ENCODE measurements at places on chromosomes 5 and 9.

DNA sequence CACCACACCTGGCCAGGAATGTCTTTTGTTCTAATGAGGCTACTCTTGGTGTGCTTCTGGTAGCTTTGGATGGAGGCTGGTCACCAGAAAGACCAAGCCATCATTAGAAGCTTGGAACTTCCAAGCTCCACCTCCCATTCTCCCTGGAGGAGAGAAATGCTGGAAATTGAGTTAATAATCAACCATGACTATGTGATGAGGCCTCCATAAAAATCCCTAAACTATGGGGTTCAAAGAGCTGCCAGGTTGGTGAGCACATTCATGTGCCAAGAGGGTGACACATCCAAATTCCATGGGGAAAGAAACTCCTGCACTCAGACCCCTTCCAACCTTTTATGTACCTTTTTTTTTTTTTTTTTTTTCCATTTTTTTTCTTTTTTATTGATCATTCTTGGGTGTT lies 105.5 kb upstream of the SPATA31C2 start:
- no peak for DNase-seq

DNA sequence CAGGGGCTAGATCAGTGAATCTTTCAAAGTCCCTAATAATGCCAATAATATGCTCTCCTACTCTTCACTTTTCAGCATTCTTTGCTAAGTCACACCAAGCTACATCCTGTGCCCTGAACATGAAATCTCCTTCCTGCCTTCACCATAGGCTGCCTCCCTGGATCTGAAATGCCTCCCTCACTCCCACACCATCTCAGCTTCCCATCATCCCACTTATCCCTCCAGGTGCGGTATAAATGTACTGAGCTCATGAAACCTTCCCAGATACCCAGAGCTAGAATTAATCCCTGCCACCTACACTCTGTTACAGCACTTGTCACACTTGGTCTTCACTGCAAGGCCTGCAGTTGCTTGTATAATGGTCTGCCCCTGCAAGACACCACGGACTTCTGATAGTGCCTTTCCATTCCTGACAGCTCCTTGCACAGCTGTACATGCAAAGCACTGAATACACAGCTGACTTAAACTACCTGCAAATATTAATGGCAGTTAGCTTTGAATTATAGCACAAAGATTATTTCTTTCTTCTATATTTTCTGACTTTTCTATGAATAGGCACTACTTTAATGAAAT lies 250.4 kb downstream of the EBF1 start:
- no peak for DNase-seq

DNA sequence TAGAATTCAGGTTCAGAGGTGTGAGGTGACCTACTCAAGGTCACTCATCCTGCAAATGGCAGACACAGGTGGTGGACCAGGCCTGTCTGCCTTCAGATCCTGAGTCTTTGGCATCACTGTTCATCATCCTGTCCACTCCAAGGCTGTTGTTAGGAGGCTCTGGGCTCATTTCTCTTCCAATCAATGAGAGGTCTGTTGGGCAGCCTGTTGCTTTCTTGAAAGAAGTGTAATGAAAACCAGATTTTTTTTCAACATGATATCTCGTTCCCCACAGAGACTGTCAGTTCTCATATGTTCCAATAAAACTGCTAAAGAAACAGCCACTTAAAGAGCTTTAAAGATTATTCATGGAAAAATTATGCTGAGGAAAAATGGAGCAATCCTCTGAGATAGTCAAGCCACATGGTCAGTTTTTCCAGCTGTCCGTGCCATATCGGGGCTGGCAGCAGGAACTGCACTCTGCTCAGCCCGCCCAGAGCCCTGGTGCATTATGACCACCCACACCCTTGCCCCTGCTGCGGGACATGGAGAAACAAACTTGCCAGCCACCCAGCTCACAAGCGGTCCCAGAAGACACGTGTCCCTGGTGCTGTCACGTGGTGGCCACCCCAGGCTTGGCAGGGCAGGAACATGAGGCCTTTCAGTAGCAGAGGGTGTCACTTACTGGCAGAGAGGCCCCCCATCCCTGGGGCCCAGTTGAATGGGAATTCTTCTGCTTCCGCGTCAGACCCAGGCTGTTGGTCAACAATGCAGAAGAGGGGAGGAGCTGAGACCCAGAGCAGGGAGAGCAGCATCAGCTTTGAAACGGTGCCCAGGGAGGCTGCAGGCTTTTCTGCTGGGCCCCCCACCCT lies 63.7 kb upstream of the ANGPTL2 start:
- DNase-seq = no peak

GRCh38 chr9:130891688-130892476 lies 4.7 kb downstream of the QRFP start:
- no peak for DNase-seq

DNA sequence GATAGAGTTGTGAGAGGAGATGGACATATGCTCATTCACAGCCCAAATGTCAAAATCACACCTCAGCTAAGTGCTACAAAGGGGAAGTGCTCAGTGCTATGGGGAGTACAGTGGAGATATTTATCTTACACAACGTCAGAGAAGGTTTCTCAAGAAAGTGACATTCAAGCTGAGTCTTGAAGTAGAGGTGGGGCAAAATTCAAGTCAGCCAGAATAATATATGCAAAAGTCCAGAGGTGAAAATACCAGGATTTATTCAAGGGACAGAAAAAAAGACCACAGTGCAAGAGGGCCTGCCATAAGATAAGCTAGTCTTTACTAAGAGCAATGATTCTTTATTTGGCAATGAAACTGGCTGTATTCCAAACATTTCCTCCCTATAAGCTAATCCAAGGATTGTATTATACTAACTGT lies 327.8 kb upstream of the PIK3R1 start:
- no peak for DNase-seq

- no peak for DNase-seq
Observed at GRCh38 chr5:121430538-121430937, 421.1 kb upstream of the FTMT start.

DNA sequence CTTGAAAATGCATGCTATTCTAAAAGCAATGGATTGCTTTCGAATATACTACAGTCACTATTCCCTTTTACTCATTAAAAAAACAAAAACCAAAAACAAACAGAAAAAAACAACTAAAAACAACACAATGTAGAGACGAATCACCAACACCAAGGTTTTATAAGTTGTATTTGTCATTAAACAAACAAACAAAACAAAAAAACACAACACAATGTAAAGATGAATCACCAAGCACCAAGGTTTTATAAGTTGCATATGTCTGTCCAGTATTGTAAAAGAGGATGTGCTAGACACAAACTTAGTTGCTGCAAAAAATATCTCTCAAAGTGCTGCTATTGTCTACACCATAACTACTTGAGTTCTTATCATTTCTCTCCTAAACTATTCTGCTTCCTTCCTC lies 1269.2 kb downstream of the EFNA5 start:
- no peak for DNase-seq
